AG09319 (cell line): ENCODE measurements at places on chromosomes 5 and 9.

- no peak for DNase-seq
These were observed 19.7 kb downstream of the RIOK2 start for GRCh38 chr5:97163360-97163764.

GRCh38 chr5:77396017-77396416 is 96.1 kb downstream of the WDR41 start:
- no peak for DNase-seq

DNA sequence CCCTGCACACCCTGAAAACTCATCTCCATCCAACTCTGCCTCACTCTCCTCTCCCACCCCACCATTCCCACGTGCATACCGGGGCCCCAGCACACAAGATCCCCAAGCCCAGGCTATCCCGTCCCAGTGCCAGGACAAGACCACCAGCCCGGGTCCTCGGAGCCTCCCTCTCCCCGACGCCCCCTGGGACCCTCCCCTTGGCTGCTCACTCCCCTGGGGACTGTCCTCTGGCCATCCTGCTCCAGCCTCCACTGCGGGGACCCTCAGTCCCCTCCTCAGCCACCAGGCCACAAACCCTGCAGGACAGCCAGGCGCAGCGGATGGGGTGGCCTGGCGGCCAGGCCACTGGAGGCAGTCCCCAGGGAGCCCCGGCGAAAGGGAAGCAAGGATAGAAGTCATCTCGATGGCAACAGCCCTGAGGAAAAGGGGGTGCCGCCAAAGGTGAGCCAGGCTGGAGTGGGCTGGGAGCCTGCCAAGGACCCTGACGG is 62.8 kb downstream of the C9orf50 start:
- DNase-seq = no peak

DNA sequence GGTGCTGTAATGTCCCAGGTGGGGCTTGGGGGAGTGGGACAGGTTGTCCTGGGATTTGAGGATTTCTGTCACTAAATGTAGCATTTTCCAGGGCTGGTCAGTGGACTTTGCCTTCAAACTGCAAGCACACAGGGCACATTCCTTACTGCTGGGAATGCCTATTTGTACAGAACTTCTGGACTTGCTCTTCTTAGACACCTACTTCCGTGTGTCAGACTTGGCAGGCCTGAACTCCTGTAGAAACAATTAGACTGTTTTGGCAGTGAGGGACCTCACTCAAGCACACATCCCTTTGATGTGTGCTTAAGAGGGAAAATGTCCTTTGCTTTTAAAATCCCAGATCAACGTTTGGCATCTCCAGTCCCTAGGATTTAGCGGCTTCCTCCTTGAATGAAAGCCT is 192.2 kb downstream of the PAPPA start:
- no peak for DNase-seq

DNA sequence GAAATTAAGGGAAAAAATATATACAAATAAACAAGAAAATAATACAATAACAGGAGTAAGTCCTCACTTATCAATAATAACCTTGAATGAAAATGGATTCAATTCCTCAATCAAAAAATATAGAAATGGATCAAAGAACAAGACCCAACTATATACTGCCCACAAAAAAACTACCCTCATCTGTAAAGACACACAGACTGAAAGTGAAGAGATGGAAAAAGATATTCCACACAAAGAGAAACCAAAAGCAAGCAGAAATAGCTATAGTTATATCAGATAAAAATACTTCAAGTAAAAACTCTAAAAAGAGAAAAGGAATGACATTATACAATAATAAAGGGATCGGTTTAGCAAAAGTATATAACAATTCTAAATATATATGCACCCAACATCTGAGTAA is 66.5 kb downstream of the KIAA0825 start:
- no peak for DNase-seq

DNA sequence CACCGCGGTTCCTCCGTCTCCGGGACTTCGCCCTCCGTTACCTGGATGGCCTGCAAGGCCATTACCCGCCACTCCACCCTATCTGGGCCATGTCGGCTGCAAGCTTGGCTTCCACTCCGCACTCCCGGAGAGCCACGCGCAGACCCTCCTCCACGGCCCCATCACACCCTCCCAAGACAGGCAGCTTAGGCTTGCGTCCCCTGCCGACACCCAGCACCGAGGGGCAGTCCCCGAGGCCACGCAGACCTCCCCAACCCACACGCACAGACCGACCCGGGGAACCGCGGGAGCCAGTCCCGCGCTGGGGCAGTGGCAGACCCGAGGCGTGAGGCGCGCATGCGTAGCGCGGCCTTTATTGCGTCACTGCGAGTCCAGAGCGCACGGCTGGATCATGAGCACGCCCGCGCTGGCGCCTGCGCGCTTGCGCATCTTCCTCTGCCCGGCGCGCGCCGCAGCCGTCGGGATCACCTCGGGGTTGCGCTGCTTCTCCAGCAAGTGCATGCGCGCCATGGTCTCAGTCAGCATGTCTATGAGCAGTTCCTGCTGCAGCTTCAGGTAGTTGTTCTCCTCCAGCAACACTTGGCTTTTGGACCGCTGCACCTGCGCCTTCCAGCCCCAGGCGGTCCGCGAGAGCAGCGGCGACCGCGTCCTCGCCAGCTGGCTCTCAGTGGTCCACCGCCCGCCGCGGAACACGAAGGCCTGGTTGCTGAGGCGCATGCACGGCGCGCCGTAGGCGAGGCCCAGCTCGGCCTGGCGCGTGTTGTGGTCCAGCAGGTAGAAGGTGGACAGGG is 2.4 kb downstream of the CBY3 start:
- peak; percentile 83 for DNase-seq

- DNase-seq = no peak
These were observed 102.7 kb upstream of the MIER3 start for GRCh38 chr5:57054671-57055070.

DNA sequence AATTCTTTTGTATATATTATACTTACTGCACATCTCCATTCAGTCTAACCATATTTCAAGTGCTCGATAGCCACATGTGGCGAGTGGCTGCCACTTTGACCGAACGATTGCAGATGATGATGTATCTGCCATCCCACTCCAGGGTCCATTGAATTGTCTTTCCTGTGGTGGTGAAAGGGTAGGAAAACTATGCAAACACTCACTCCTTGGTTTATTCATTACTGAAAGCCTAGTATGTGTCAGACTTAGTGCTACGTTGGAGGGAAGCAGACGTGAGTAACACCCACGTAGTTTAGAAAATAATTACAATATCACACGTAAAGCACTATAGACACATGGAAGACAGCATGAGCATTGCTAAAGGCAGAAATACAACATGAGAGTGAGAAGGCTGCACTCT is 353.7 kb downstream of the CSNK1G3 start:
- no peak for DNase-seq

DNA sequence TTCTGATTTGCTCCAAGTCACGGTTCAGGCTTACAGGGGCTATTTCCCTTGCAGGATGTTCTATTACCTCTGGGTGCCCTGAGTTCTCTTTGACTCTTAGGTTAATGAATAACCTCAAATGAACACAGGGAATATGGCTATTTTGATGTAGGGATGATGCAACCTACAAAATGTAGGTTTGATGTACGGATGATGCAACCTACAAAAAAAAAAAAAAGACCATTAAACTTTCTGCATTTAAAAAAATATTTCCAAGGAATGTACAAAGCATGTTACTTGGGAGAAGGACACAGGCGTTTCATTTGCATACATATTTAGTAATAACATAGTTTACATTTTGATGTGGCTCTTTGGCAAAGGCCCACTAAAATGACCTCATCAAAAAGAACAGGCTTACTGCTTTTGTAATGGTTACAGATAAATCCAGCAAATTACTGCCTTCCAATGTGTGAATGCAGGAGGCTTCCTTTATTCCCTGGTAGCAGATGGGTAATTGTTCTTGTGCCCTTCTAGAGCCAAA is 36.3 kb downstream of the ZNF474 start:
- no peak for DNase-seq

DNA sequence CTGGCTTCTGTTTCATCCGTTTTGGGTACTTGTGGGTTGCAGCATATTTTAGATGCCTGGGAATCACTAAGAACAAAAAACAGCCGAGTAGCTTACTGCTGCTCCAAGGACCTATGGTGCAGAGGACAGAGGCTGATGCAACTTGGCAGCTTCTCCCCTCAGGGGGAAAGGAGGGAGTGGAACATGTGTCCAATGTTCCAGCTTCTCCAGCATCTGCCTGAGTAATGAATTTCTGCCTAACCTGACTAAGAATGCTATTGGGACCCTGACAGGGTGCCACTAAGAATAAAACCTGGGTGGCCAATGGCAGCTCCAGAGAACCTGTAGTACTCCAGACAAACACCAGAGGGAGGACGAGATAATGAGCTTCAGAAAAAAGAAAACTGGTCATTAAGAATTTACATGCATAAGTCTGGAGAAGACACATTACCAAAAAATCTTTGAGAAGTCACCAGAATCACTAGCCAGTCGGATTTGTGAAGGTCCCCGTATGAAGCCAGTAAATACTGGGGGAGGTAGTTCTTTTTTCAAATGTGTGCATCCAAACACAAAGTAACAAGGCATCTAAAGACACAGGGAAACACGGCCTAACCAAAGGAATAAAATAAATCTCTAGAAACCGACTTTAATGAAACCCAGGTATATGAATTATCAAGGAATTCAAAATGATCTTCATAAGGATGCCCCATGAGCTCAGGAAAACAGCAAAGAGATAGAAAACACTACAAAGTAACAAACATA is 293.5 kb downstream of the HINT1 start:
- peak; percentile 31 for DNase-seq
